ENCODE measurements at places on chromosomes 12 and 14.

DNA sequence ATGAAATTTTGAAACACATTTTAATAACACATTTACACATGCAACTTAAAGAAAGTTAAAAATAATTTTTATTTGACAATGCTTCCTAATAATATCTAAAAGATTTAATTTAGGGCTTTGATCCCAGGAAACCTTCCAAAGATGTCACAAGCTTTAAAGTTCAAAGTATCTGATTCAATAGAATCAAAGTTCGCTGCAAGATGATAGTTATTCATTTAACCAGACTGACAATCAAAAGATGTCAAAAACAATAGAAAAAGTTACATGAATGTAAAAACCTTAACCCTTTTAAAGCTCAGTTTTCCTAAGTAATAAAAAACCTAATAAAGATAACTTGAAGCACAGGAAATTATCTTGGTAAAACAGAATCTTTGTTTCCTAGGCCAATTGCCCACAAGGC is 67.7 kb downstream of the SDR9C7 start:
- DNase-seq, result no peak

DNA sequence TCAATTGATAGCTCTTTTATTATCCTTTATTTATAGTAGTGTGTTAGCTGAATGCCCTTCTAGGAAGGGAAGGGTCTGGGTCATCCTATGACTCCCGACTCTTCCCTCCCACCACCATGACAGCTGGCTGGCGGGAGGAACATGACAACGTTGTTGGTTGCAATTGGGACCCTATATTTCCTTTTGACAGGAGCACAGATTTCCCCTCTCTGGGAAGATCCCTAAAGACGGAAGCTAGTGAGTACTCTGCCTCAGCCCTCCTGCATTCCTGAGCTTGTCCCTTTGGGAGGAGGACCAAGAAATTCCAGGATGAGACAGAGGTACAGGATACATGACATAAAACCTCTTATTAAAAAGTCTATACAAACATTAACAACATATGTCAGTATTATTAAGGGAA is 485.4 kb downstream of the NAV3 start:
- no peak for DNase-seq

GRCh38 chr12:116766746-116767145 is 28.6 kb downstream of the RNFT2 start:
- no peak for DNase-seq

- no peak for DNase-seq
Measured at GRCh38 chr12:47126246-47126645, 46.5 kb upstream of the AMIGO2 start.

GRCh38 chr12:6463216-6463615 is 7.3 kb downstream of the VAMP1 start:
- DNase-seq, result no peak

DNA sequence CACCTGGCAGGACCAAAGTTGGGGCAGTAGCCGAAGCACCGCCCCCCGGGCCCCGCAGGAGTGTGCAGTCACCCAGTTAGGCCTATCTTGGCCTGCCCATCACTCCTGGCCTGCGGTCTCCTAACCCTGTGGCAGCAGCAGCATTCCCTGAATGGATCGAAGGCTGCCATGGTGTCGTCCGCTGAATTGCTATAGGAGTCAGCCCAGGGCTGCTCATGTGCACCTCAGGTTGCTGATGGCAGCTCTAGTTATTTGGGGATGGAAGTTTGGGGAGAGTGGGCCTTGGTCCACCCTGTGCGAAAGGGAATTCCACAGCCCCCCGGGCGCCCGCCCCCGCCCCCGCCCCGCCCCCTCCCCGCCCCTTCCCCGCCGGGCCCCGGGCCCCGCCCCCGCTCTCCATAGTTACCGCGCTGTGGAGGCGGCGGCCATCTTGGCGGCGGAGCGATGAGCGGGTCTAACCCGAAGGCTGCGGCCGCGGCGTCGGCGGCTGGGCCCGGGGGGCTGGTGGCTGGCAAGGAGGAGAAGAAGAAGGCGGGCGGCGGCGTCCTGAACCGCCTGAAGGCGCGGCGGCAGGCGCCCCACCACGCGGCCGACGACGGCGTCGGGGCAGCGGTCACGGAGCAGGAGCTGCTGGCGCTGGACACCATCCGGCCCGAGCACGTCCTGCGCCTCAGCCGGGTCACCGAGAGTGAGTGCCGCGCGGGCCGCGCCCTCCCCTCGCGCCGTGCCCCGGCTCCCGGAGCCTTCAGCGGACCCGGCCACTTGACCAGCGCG is at the start of gene UNC119B:
Gene UNC119B (plus strand): TSS at position 428 of the 774 bp plus-strand sequence. CDS start 17 bp downstream, at position 445.
- DNase-seq, result peak; percentile 80

GRCh38 chr12:16454481-16454880 is 107.0 kb downstream of the MGST1 start:
- no peak for DNase-seq

DNA sequence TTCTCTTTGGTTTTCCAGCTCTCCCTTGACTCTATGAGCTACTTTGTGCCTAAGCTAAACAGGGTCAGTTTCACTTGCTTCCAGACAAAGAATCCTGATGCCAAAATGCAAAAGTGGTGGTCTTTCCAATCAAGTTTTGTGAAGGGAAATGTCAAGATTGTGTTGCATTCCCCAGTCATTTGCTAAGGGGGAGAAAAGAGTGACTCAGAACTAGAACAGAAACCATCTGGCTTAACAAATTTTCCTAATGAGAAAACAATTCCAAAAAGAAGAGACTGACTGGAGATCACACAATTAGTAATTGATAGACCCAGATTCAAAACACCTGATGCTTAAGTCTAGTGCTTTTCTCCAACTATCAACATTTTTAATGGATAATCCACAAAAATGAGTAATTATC is 235.1 kb upstream of the DIO2 start:
- peak; percentile 39 for DNase-seq

GRCh38 chr14:53872681-53873089 is 83.9 kb downstream of the BMP4 start:
- DNase-seq, result no peak

GRCh38 chr12:85092814-85093370 is 56.7 kb downstream of the LRRIQ1 start:
- DNase-seq, result no peak

- no peak for DNase-seq
Measured at GRCh38 chr12:104747330-104747729, 210.8 kb downstream of the SLC41A2 start.

DNA sequence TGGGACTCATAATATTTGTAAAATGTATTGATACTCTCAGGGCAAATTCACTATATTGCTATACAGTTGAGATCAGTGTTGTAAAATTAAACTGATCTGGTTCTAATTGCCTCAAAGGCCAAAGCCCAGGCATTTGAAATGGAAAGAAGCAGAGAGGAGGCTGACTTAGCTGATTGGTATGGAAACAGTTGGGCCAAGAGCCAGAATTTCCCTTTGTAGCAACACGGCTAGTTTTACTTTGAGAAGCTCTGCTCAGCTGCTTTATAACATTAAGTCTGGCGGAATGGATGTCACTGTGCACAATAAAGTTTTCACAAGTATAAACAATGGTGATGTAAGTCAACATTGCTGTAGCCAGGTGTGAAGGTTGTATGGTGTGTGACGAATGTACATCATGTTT is 186.4 kb downstream of the MSRB3 start:
- DNase-seq, result peak; percentile 97

- no peak for DNase-seq
Measured at GRCh38 chr12:124006085-124006845, 33.2 kb downstream of the ZNF664 start.

GRCh38 chr14:26339381-26339780 is 258.5 kb downstream of the NOVA1 start:
- no peak for DNase-seq

DNA sequence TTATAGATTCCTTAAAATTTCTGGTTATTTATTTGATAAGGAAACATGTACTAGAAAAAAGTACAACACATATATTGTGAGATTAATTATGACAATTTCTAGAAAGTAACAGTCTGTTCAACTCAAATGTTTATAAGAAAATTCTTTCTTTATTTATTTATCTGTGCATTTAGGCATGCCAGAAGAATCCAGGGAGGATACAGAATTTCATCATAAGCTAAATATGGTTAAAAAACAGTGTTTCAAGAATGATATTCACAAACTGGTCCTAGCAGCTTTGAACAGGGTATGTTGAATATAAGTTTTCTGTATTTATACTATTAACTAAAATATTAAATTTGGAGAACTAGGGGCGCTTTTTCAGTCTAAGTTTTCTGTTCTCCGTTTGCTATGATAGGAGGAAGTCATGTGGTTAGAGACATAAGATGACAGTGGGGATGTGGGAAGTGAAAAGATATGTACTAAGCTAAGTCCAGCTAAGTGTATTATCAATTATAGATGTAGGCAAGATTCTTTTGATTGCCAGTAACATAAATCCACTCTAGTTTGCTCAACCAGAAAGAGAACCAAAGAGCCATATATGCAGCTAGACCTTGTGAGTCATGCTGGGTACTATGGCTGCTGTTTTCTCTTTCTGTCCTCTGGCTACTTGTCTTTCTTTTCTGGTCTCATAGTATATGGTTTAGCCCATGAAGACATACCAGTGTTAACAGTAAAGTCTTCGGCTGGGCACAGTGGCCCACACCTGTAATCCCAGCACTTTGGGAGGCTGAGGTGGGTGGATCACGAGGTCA is 39.0 kb downstream of the LRRK2 start:
- peak; percentile 73 for DNase-seq

GRCh38 chr12:46342562-46343033 is 30.0 kb downstream of the SLC38A2 start:
- DNase-seq, result peak; percentile 55

- DNase-seq, result no peak
Measured at GRCh38 chr14:39145266-39145966, 24.7 kb downstream of the TRAPPC6B start.

GRCh38 chr12:89745286-89745685 is 36.6 kb upstream of the ATP2B1 start:
- DNase-seq, result no peak

GRCh38 chr14:69643430-69644200 is 32.2 kb downstream of the SUSD6 start:
- no peak for DNase-seq

GRCh38 chr12:28026701-28027100 is 54.2 kb upstream of the PTHLH start:
- no peak for DNase-seq

DNA sequence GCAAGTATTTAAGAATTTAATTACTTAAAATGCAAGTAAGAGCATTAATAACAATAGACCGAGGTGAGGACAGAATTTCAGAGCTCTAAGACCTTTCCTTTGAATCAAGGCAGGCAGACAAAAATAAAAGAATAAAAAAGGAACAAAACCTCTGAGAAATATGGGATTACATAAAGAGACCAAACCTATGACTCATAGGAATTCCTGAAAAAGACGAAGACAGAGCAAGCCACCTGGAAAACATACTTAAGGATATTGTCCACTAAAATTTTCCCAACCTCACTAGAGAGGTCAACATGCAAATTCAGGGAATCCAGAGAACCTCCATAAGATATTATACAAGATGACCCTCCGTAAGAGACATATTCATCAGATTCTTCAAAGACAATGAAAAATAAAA is 325.1 kb downstream of the AEBP2 start:
- no peak for DNase-seq

DNA sequence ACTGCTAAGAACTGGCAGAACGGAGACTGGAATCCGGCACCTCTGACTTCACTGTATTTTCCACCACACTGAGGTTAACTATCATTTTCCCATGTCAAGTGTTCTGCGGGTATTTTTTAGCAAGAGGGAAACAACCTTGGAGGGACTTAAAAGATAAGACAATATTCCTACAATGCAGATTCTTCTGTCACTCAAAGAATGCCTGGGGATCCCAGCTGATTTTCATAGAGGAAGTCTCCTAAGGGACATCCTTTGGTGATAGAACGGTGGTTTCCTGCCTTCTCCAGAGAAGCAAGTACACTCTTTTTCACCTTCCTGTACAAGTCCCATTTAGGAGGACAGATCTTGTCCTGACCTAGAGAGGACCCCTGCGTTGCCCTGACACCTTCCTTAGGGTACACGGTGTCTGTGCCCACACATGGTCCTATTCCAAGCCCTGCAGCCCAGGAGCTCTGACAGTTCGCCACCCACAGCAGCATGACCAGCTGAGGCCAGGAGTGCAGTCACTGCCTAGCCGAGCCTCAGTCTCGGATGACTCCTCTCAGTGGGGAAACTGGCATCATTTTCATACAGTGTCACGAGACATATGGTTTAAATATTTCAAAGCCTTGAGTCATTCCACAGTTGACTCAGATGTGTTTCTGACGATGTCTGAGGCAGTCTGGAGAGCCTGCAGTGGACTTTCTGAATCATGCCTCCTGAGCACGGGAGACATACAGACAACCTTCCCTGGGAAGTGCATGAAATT is 181.3 kb upstream of the FKBP4 start:
- peak; percentile 99 for DNase-seq

GRCh38 chr14:71049435-71050133 is 142.3 kb downstream of the PCNX1 start:
- peak; percentile 64 for DNase-seq

DNA sequence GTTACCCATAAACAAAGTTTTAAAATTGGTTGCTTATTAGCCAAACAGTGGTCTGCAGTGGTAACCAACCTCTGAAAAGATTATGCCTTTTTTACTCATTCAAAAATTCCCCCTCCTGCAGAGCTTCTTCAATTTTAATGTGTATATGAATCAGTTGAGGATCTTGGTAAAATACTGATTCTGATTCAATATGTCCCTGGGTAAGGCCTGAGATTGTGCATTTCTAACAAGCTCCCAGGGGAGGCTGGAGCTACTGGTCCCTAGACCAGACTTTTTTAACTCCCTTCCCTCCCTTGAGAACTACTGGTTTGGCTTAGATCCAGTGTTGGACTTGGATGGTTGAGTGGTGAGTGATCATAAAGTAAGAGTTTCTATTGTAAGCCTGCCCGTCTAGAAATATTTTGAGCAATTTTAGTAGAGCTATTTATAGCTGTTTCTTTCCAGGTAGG is 90.2 kb downstream of the FUT8 start:
- DNase-seq, result peak; percentile 48

GRCh38 chr12:42444192-42444943 is 118.4 kb downstream of the PPHLN1 start:
- no peak for DNase-seq

- DNase-seq, result no peak
Measured at GRCh38 chr14:54010981-54011380, 54.4 kb upstream of the BMP4 start.

DNA sequence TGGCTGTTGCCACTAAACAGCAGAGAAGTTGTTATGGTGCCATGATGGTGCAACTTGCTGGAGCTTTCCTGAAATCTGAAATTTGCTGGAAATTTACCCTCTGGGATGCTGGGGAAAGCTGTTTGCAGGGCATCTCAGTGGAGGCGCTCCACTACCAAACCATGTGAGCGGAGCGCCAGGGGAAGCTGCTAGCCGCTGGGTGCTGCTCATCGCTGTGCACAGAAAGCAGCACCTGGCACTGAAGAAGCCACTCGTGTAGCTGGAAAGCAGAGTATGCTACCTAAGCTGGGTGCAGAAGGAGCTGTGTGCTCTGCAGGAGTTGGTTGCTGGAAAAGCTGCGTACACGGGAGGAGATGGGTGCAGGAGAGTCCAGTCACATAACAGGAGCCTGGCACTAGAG is 53.0 kb downstream of the MSRB3 start:
- no peak for DNase-seq

DNA sequence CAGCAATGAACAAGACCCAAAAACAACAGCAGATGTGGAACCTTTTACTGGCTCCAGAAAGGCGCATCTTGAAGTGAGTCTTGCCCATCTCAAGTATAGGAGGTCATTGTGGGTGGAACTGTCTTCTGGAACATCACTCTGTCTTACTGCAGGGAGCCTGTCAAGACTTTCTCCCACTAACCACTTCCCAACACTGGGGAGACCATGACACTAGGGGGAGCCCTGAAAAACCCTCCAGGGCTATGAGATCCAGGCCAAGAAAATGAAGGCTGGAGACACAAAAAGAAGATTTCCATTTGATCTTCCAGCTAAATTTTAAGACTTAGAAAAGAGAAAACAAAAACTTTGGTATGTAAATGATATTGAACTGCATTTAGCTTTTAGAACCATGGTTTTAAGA is 13.5 kb upstream of the ATG14 start:
- no peak for DNase-seq
